Natural killer cell (primary cell): ENCODE measurements at places on chromosomes 5 and 9. TPM values are rescaled to one million over a fixed set of nuclear protein-coding genes. Genes with fewer than 3 reads are reported as not detected.

The NDUFS6 gene
- 25.9 TPM for total RNA-seq

The CCL27 gene
- total RNA-seq: not detected

The SPATA9 gene
- 2.1 TPM for total RNA-seq

The RECK gene
- 8.0 TPM for total RNA-seq

The BASP1 gene
- 1.3 TPM for total RNA-seq

The ACSL6 gene
- 2.2 TPM for total RNA-seq

The CPLANE1 gene
- total RNA-seq: 24.7 TPM

The HINT2 gene
- 25.8 TPM for total RNA-seq

The FAM163B gene
- total RNA-seq: not detected

The NFIB gene
- total RNA-seq: 0.21 TPM

The RMI1 gene
- total RNA-seq: 2.8 TPM

The IRX1 gene
- not detected for total RNA-seq

GRCh38 chr5:14869668-14870164 is 1.9 kb downstream of the ANKH start:
- peak; percentile 26 for DNase-seq

- no peak for DNase-seq
Measured at GRCh38 chr5:75156585-75156984, 80.1 kb downstream of the ANKRD31 start.

- DNase-seq: no peak
Measured at GRCh38 chr9:109834855-109835254, 54.9 kb downstream of the PALM2AKAP2 start.

DNA sequence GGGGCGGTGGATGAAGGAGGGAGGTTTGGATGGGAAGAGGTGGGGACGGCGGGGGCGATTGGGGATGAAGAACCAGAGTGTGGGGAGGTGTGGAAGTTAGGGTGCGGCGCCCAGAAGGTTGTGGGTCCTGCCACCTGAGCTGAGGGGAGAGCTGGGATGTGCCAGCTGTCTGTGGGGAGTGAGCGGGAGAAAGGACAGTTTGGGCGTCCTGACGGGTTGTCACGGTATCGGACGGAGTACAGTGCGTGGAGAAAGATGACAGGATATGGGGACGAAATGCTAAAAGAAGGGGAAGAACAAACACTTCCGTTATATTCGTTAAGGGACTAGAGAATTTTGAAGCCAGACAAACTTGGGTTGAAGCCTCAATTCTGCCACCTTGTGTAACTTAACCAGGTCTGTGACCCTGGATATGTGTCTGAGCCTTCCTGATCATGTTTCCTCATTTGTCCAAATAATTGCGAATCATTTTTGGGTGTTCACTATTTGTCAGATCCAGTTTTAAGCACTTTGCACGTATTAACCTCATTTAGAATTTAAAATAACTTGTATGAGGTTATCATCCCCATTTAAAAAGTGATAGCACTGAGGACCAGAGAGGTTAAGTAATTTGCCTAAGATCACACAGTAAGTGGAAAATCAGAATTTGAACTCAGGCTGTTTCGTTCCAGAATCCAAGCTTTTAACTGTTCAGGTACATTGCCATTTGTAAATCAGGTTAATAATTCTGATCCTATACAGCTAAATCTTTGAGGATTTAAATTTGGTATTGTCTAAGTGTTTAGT is 689 bp downstream of the CNTRL start:
- DNase-seq: peak; percentile 67

DNA sequence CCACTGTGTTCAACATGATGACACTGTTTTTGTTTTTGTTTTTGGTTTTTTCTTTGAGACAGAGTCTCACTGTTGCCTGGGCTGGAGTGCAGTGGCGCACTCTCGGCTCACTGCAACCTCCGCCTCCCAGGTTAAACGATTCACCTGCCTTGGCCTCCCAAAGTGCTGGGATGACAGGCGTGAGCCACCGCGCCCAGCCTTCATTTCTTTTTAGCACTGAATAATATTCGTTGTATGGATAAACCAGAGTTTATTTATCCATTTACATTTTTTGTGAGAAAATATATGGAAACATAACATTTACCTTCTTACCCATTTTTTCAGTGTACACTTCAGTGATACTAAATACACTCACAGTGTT is 4.2 kb downstream of the CARD19 start:
- no peak for DNase-seq

DNA sequence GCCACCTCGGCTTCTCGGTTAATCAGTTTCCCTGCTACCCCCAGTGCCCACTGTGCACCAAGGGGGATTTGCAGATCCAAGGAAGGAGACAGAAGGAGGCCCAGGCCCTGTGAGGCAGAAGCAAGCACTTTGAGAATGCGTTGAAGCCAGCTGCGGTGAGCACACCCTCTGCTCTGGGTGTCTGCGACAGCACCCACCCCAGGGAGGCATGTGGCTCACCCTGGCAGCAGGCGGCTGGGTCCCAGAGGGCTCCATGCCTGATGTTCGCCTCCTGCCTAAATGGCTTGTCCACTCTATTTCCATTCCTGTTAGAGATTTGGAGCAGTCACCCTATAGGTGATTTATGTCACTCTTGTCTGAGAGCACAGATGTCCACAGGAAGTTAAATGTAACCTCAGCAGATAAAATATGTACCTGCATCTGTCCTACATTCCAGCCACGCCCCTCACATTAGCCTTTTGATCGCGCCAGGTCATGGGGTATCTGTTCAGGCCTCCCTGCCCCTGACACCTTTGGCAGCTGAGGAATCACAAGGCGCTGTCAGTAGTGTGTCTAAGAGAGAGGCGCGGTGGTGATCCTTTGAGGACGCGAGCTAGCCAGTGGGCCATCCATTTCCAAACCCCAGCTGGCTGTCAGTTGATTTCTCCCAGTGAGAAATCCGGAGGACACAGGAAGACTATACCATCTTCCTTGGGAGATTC is 28.1 kb downstream of the PTGES2 start:
- no peak for DNase-seq

DNA sequence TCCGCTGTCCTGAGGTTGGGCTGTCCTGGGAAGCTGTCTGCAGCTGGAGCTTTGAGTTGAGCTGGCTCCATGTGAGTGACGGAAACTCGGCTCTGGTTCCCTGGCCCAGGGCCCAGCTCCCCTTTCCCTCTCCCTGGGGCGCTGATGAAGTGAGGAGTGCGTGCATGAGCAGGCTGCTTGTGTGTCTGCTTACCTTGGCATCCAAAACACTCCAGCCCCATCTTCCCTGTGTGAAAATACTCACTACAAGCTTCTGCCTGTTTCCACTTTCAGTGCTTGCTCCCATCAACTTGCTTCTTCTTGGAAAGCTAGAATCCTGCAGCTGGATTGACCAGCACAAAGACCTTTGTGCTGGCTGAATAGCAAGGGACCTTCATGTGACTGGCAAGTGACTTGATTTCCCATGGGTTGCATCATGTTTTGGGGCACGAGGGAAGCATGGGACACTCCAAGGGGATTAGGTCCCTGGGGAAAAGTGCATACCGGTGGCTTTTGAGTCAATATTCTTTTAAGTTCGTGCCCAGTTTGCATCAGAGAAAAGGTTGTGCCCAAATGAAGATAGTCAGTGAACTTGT is 198.1 kb downstream of the GADD45G start:
- DNase-seq: no peak

- no peak for DNase-seq
Measured at GRCh38 chr5:87300744-87301143, 33.1 kb downstream of the RASA1 start.

DNA sequence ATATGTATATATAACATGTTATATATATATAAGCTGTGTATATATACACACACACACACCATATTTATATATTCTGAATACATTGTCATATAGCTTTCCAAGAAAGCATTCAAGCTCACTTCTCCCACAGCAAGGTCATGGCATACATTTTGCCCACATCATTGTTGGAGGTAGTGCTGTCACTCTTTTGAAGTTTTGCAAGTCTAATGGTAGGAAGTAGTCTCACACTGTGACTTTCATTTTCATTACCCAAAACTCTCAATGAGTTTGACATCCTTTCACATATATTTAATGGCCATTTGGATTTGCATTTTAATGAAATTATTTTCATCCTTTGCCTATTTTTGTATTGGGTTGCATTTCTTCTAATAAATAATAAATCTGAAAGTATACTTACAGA is 59.8 kb upstream of the COX7C start:
- DNase-seq: no peak

GRCh38 chr5:67350618-67351201 is 154.1 kb upstream of the CD180 start:
- DNase-seq: no peak

DNA sequence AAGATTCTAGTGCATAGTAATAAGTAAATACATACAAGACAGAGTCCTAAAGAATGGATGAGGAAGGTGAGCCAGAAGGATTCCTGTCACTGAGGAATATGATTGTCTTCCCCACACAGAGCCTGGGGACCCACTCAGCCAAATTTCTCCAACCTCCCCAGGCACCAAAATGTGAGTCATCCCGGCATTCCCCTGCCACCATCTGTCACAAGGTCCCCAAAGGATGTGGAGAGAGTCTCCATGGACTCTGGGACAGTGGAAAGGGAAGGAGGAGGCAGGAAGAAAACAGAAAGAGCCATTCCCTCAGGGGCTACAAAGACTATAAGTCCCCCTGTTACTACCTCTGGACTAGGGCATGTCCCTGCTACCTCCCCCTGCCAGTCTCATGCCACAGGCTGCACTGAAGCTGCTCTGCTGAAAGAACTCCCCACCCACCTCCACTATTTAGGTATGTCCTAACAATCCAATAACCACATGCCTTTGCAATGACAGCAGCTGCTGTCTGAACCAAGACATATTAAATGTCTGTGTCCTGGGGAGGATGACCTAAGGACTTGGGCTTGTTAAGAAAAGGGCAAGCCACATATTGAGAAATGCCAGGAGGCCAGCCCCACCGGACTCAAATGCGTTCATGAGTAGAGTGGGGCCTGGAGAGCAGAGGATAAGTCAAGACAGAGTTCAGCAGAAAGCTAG is 10.7 kb upstream of the OR5C1 start:
- DNase-seq: no peak

DNA sequence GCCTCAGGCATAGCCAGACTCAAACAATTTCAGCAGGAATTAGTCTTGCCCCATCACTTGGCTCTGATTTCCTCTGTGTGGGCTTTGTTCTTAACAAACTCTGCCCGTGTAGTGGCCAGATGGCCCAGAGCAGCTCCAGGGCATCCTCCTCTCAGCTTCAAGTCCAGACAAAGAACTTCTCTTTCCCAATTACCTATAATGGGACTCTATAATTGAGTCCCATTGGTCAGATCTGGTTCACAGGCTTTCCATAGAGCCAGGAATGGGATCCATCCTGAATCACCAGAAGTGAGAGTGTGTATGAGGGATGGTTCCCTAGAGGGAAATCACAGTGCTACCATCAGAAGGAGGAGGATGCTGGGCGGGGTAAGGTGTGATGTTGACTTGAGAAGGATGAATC is 515.8 kb downstream of the KIF4B start:
- DNase-seq: no peak

DNA sequence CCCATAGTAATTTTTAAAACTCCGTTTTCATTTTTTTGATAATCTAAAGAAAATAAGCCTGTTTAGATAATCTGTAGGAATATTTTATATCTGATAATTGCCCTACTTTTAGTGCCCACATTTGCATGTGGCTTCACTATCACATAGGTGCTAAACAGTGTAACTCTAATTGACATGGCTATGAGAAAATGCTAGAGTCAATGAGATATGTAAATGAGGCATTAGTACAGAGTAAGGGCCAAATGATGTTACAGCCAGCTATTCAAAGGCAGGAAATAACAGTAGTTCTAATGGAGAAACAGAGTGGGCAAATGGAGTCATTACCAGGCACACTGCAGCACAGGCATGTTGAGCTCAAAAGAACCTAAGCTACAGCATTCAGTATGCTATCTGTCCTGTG is 37.3 kb upstream of the GCNT4 start:
- DNase-seq: no peak

GRCh38 chr5:135240781-135241360 is 158.2 kb downstream of the MACROH2A1 start:
- no peak for DNase-seq

GRCh38 chr9:133286523-133286922 is 11.5 kb upstream of the ABO start:
- no peak for DNase-seq

DNA sequence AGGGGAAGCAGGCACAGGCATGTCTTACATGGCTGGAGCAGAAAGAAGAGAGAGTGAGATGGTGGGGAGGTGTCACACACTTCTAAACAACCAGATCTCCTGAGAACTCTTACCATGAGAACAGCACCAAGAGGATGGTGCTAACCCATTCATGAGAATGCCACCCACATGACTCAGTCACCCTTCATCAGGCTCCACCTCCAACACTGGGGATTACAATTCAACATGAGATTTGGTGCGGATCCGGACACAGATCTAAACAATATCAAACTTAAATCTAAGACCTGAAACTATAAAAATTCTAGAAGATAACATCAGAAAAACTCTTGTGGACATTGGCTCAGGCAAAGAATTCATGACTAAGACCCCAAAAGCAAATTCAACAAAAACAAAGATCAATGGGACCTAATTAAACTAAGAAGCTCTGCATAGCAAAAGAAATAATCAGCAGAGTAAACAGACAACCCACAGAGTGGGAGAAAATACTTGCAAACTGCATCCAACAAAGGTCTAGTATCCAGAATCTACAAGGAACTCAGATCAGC is 65.4 kb downstream of the SPATA31C2 start:
- DNase-seq: no peak

- DNase-seq: no peak
Measured at GRCh38 chr5:177509991-177510566, 453 bp upstream of the DOK3 start.

DNA sequence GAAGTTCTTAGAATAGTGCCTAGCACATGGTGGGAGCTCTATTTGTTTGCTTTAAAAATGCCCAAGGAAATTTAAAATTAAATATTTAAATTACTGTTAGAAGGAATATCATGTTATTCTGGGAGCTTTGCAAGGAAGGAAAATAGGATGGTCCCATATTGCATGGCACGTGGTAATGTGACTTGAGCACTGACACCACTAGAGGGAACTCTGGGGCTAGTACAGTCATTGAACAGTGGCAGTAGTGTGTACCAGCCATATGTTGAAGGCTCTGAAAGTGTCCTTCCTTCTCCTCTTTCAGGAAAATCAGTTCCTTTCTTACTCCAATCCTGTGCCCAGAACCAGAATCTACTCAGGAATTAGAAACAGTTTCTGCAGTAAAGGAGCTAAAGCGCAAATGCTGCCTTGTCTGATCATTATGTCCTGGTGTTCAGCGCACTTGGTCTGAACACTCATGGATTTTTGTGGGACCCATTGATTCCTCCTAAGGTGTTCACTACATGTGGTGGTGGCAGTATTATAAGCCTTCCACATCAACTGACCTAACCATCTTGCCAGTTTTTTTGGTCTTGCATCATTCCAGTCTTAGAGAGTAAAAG is 54.1 kb downstream of the GDA start:
- DNase-seq: no peak

GRCh38 chr9:72474676-72475075 is 46.7 kb upstream of the TMC1 start:
- no peak for DNase-seq

GRCh38 chr9:18923167-18923566 is 109.8 kb downstream of the SAXO1 start:
- DNase-seq: no peak
